ENCODE measurements at places on chromosomes 3 and 15.

GRCh38 chr3:43892061-43892460 lies 201.3 kb downstream of the ABHD5 start:
- no peak for DNase-seq

DNA sequence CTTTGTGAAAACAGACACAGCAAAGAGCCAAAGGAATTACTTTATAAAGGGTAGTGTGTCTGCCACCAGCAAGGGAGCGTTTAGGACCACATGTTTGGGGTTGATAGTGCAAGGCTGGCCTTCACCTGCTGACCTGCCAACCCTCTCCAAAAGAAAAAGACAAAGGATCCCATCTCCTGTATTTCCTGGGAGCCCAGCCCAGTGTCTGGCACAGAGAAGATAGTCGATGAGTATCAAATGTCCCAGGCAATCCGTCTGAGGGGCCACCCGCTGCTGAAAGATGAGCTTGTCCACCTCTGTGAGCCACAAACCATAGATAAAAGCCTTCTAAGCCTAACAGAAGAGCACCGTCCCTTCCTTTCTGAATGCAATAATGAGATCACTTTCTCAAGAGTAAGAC lies 154.8 kb upstream of the CTNNB1 start:
- no peak for DNase-seq

DNA sequence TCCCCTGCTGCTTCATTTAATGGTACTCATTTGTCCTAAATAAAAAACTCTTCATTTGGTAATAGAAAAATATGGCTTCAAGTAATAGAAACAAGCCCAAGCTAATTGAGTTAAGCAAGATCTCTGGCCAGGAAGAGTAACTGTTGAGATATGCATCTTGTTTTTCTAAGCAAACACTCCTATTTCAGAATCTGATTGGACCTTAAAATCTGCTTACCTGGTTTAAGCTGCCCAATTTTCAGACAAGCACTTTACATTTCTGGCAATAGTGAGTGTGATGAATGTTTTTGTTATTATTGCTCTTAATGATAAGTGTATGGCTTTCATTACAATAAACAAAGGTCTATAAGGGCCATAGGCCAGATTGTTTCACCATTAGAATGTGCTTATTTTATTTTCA lies 86.2 kb downstream of the CMSS1 start:
- no peak for DNase-seq

GRCh38 chr15:72966641-72967040 lies 85.6 kb upstream of the NEO1 start:
- DNase-seq, result no peak

GRCh38 chr3:129009266-129009665 lies 8.2 kb downstream of the EFCC1 start:
- DNase-seq, result no peak

DNA sequence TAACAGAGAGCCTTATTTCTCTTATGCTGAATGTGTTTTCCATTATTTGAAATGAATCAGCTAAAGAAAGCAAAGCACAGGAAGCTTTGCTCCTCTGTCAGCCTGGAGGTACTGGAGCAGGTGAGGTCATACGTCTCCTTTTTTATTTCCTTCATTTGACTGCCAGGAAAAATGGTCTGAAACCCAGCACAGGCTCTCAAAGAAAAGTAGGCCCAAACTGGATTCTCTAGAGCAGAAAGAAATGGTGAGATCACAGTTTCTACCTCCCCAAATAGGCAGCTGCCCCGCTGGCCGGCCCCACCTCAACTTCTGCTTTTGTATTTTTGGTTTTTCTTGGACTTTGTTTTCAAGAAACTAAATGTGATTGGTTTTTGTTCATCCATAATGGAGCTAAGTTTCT lies 95.1 kb downstream of the RPL39L start:
- peak; percentile 35 for DNase-seq

DNA sequence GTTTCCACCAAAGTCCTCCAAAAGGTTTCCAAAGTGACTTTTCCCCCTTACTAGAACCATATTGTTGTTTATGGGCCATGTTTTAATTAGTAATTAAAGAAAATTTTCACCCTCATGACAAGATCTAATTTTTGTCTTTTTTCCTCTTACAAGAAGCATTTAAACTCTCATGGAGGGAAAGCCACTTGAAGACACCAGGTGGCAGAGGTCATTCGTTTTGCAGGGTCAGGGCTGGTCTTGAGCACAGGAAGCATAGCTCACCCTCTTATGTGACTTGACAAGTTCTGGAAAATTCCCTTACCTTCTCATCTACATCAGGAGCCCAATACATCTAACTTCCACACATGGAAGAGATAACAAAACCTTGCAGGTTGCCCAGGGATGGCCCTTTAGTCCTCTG lies 163.7 kb downstream of the GREM1 start:
- no peak for DNase-seq

Data from CD4-positive, alpha-beta T cell treated with Interleukin-17A for 4 hours (primary cell).